ENCODE measurements at places on chromosomes 1 and 21. TPM values are rescaled to one million over a fixed set of nuclear protein-coding genes. Genes with fewer than 3 reads are reported as not detected.

Gene SHE
- total RNA-seq = 44.1 TPM

Gene NUAK2
- 2.5 TPM for total RNA-seq

Gene MAN1C1
- 13.5 TPM for total RNA-seq

Gene TEX38
- not detected for total RNA-seq

Gene LCE3D
- total RNA-seq = not detected

Gene GJA8
- not detected for total RNA-seq

Gene DMBX1
- not detected for total RNA-seq

Gene FMO5
- total RNA-seq = 5.8 TPM

Gene SYTL1
- total RNA-seq = 1.8 TPM

Gene KCNA2
- total RNA-seq = 1.8 TPM

Gene SLC45A3
- 4.8 TPM for total RNA-seq

Gene SYNC
- 89.8 TPM for total RNA-seq

Gene S100A7A
- not detected for total RNA-seq

Gene C1orf94
- not detected for total RNA-seq

Gene CFHR5
- total RNA-seq = not detected

Gene SPRR2A
- not detected for total RNA-seq

Gene SPRR2B
- not detected for total RNA-seq

Gene RUNX3
- 4.4 TPM for total RNA-seq

Gene PGLYRP3
- not detected for total RNA-seq

Gene ZNF648
- not detected for total RNA-seq

Gene TRABD2B
- total RNA-seq = 13.3 TPM

Gene PRR9
- total RNA-seq = not detected

Gene IQGAP3
- total RNA-seq = 2.3 TPM

Gene PPOX
- total RNA-seq = 30.9 TPM

Gene TTC3
- total RNA-seq = 118 TPM

Gene SLC1A7
- total RNA-seq = 0.16 TPM

Gene JAM2
- 20.1 TPM for total RNA-seq

Gene SLC44A5
- 1.0 TPM for total RNA-seq

Gene GCSAML
- total RNA-seq = 0.81 TPM

Gene OR2L8
- total RNA-seq = not detected

Gene TEDDM1
- total RNA-seq = not detected

Gene AZIN2
- 3.9 TPM for total RNA-seq

Gene C1orf141
- not detected for total RNA-seq

Gene BRDT
- total RNA-seq = not detected

Gene ERO1B
- total RNA-seq = 9.6 TPM

Gene SLC9C2
- not detected for total RNA-seq

Gene PTPN7
- total RNA-seq = 5.7 TPM

Gene WLS
- total RNA-seq = 47.3 TPM

Gene TMEM54
- total RNA-seq = 23.8 TPM

Gene RIT1
- 49.9 TPM for total RNA-seq
